ENCODE measurements at places on chromosomes 7 and 10.

- no peak for DNase-seq
Measured at GRCh38 chr7:44261240-44261639, 60.5 kb downstream of the YKT6 start.

GRCh38 chr10:5961405-5962100 lies 15.8 kb downstream of the IL15RA start:
- DNase-seq, result no peak

DNA sequence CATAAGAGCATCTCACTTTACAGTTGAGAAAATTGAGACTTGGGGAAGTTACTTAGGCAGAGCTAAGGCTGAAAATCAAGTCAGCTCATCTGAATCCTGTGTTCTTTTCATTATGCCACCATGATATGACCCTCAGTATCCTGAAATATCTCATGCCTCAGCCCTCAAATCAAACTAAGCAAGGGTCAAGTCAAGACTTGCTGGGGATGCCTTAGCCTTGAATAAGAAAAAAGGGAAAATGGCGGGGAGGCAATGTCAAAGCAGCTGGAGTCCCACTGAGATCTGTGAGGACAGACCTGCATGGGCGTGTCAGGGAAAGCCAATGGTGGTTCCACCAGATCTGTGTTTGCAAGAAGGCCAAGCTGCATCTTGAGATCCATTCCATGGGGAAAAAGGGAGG lies 91.0 kb upstream of the CACUL1 start:
- DNase-seq, result no peak

- no peak for DNase-seq
Measured at GRCh38 chr10:133030126-133030525, 57.6 kb upstream of the ADGRA1 start.

- no peak for DNase-seq
Measured at GRCh38 chr10:5106553-5106952, 12.3 kb downstream of the AKR1C3 start.

- no peak for DNase-seq
Measured at GRCh38 chr7:122310119-122311021, 5.8 kb upstream of the FEZF1 start.

- no peak for DNase-seq
Measured at GRCh38 chr10:114313139-114313538, 74.1 kb downstream of the VWA2 start.

- DNase-seq, result no peak
Measured at GRCh38 chr7:104111271-104111670, 96.5 kb downstream of the ORC5 start.

DNA sequence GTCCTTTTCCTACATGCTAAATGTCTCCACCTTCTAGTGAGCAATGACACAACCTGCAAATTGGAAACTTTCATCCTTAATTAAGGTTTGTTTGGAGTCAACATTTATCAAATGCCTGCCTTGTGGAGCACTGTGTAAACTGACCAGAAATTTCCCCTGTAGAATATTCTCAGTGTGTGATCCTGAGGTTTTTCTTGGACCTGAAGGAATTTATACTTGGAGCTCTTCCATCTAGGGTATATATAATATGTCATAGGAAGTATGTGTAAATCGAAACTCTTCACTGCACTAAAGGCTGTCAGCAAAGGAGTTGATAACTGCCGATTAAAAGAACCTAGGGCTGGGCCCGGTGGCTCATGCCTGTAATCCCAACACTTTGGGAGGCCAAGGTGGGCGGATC lies 152.4 kb downstream of the NSUN6 start:
- no peak for DNase-seq

GRCh38 chr10:11830836-11831519 lies 7.8 kb downstream of the PROSER2 start:
- DNase-seq, result no peak

DNA sequence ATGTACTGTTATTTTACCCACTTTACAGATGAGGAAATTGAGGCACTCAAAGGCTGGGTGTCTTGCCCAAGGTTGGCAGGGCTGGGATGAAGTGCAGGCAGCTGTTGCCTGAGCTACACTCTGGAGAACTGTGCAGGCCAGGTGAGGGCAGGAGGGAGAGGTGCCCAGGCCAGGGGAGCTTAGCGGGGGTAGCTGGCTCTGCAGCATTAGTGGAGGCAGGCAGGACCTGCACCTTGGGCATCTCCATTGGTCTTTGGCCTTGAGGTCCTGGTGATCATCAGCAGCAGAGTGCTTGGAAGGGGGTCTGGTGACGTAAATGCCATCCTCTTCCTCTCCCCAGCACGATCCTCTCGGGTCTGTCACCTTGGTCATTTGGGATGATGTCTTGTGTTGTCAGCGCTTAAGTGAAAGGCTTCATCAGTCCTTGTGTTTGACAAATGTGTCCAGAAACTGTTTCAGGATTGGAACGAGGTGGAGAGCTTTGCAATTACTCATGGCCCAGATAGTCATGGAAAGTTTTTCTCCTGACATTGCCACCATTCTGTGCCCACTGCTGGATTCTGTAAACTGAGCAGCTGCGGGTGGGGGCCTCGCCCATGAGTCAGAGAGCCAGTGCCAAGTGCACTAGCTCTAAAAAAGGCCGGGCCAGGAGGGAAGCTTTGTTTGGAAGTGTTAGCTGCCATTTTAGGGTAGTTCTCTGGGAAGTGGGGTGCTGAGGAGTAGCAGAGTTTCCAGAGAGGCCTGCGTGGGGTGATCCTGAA lies 47.6 kb downstream of the TSPAN15 start:
- no peak for DNase-seq

DNA sequence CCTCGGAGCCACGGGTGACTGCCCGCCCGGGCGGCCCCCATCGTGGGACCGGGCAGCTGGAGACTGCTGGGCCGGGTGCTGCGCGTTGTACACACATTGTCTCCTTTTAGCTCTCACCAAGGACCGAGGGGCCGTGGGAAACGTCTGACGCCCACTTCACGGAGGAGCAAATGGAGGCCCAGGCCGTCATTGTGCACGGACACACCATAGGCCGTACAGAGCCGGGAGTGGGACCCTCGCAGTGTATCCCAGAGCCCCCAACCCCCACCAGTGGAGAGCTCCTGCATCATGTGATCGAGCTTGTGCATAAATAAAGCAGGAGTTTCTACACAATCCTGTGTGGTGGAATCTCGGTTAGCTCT lies 722 bp downstream of the DENND10 start:
- DNase-seq, result no peak

GRCh38 chr10:16787361-16787791 lies 29.8 kb downstream of the RSU1 start:
- DNase-seq, result peak; percentile 72

DNA sequence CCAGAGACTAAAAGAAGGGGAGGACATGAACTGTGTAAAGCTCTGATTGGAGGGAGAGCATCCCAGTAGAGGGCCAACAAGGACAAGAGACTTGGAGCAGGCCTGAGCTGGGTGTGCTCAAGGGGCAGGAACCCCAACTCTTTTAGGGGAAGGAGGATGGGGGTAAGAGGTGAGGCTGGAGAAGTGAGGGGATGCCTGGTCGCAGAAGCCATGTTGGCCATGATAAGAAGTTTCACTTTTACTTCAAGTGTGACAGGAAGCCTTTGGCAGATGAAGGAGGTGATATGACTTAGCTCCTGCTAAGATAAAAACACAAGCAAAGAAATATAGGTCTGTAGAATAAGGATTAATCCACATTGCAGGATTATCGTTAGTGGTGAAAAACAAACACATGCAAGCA lies 208.3 kb downstream of the JAZF1 start:
- peak; percentile 2 for DNase-seq
